ENCODE measurements at places on chromosomes 2 and 18.

GRCh38 chr18:2854875-2855274 lies 8.1 kb downstream of the EMILIN2 start:
- no peak overlapping the region for H3K4me3 ChIP-seq
- DNase-seq: peak; percentile 70
- H3K27ac ChIP-seq: peak overlapping the region; percentile 76

GRCh38 chr2:36178384-36178783 lies 177.2 kb upstream of the CRIM1 start:
- H3K27me3 ChIP-seq: no peaks in the 10 kb centered on the region
- no peak overlapping the region for H3K4me3 ChIP-seq
- no peaks in the 10 kb centered on the region for H3K36me3 ChIP-seq
- no peak overlapping the region for H3K27ac ChIP-seq
- no peak for DNase-seq

DNA sequence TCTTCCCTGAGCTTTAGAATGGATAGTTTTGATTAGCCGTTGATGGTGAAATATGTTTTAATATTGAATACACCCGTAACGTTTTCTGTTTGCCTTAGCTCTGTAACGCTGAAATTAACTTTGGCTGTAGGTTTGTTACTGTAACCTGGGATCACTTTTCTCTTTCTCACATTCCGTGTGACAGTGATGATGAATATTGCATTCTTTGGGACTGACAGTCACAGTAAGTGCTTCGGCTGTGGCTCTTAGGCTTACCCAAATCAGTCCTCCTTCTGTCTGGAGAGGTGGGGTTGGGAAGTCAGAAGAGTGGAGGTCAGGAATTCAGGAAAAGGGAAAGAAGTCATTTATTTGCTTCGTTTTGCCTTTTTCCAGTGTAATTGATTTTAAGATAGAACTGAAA lies 18.0 kb downstream of the RMC1 start:
- H3K27ac ChIP-seq: no peak overlapping the region
- H3K27me3 ChIP-seq: no peaks in the 10 kb centered on the region
- no peak for DNase-seq
- no peaks in the 10 kb centered on the region for H3K36me3 ChIP-seq

- H3K4me3 ChIP-seq: no peak overlapping the region
- H3K36me3 ChIP-seq: no peaks in the 10 kb centered on the region
- DNase-seq: no peak
- H3K4me1 ChIP-seq: no peaks in the 10 kb centered on the region
- H3K27ac ChIP-seq: no peak overlapping the region
- H3K27me3 ChIP-seq: no peaks in the 10 kb centered on the region
Measured at GRCh38 chr2:31205186-31205585, 12.1 kb downstream of the CAPN14 start.

DNA sequence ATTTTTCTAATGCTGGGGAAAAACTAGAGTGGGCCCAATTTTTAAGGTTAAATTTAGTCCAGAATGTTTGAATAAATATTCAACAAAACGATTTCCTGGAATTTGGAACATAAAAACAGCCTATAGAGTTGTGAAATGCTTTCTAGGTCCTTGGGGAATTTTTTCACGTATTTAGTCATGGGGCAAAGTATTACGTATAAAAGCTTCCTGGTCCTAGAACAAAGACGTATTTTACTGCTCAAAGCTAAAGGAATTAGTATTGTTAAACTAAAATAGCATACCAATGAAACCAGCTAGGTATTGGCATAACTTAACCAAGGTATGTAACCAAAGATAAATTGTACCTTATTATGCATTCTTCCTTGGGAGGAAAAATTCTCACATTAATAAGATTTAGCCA lies 1.6 kb downstream of the SESTD1 start:
- no peaks in the 10 kb centered on the region for H3K27me3 ChIP-seq
- H3K4me1 ChIP-seq: peaks cover 22% of the 10 kb centered on the region
- no peak for DNase-seq
- peak overlapping the region; percentile 77 for H3K4me3 ChIP-seq
- H3K36me3 ChIP-seq: no peaks in the 10 kb centered on the region
- no peak overlapping the region for H3K27ac ChIP-seq
